ENCODE measurements at places on chromosomes 2 and 18. TPM values are rescaled to one million over a fixed set of nuclear protein-coding genes. Genes with fewer than 3 reads are reported as not detected.
A peak's percentile ranks its signal among the peaks of the same experiment; 100 is the strongest.

Gene GTF2A1L
- total RNA-seq = not detected

DNA sequence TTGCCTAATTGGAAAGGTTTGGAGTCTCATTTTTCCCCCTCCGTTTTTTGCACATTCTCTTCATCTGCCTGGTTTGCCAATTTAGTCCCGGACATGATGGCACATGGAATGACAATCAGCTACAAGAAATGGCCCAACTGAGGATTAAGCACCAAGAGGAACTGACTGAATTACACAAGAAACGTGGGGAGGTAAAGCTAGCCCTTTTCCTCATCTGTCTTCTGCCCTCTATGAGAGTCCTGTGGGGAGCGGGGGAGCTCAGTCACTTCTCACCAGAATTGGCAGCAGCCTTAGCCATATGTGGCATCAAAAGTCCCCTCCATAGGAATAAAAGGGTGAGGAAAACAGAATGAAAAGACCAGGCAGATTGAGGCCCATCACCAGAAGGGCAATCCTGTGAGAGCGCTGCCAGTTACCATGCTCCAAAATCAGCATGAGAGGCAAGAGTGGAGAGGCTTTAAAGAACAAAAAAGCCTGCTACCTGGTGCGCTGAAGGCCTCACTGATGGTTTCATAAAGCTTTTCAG, 11.6 kb downstream of the ATG16L1 start:
- peak overlapping the region; percentile 81 for H3K27ac ChIP-seq
- peaks cover 76% of the 10 kb centered on the region for H3K4me1 ChIP-seq
- no peak overlapping the region for H3K4me3 ChIP-seq
- no peaks in the 10 kb centered on the region for H3K27me3 ChIP-seq
- no peak for DNase-seq

GRCh38 chr2:172372436-172372835, 55.0 kb upstream of the ITGA6 start:
- H3K27me3 ChIP-seq = peaks cover 25% of the 10 kb centered on the region
- H3K27ac ChIP-seq = no peak overlapping the region
- DNase-seq = no peak

Gene CYP1B1
- total RNA-seq = 4.2 TPM

GRCh38 chr2:232336241-232336736, 42.3 kb upstream of the ALPP start:
- peak; percentile 35 for DNase-seq
- no peaks in the 10 kb centered on the region for H3K36me3 ChIP-seq
- no peak overlapping the region for H3K27ac ChIP-seq
- no peaks in the 10 kb centered on the region for H3K27me3 ChIP-seq

GRCh38 chr2:203346612-203347011, 18.4 kb downstream of the ABI2 start:
- peaks cover 3% of the 10 kb centered on the region for H3K36me3 ChIP-seq
- no peak for DNase-seq
- no peaks in the 10 kb centered on the region for H3K4me1 ChIP-seq
- H3K27me3 ChIP-seq = no peaks in the 10 kb centered on the region

- no peak for DNase-seq
- H3K36me3 ChIP-seq = no peaks in the 10 kb centered on the region
- no peak overlapping the region for H3K4me3 ChIP-seq
- peaks cover 9% of the 10 kb centered on the region for H3K4me1 ChIP-seq
- H3K27me3 ChIP-seq = peaks cover 3% of the 10 kb centered on the region
These were observed 141.3 kb downstream of the SEPTIN10 start for GRCh38 chr2:109472331-109472959.

DNA sequence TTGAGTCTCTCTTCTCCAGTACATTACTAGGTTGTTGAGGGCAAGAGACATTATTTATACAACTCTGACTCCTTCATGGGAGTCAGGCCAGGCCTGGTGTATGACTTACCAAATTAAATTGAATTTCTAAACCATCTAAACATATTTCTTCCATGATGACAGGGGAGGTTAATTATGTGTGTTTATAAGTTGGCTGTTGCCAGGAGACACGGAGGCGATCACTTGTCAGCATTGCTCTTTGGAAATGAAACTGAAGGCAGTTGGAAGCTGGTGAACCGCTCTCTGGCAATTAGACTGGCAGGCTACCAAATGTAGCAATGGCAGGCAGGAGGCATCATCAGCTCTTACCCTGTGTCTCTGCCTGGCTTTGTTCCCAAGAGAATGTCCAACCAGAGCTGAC, 241.4 kb downstream of the KCNS3 start:
- H3K4me1 ChIP-seq = no peaks in the 10 kb centered on the region
- DNase-seq = no peak
- H3K27ac ChIP-seq = no peak overlapping the region
- no peaks in the 10 kb centered on the region for H3K36me3 ChIP-seq

Gene MSTN
- total RNA-seq = not detected

DNA sequence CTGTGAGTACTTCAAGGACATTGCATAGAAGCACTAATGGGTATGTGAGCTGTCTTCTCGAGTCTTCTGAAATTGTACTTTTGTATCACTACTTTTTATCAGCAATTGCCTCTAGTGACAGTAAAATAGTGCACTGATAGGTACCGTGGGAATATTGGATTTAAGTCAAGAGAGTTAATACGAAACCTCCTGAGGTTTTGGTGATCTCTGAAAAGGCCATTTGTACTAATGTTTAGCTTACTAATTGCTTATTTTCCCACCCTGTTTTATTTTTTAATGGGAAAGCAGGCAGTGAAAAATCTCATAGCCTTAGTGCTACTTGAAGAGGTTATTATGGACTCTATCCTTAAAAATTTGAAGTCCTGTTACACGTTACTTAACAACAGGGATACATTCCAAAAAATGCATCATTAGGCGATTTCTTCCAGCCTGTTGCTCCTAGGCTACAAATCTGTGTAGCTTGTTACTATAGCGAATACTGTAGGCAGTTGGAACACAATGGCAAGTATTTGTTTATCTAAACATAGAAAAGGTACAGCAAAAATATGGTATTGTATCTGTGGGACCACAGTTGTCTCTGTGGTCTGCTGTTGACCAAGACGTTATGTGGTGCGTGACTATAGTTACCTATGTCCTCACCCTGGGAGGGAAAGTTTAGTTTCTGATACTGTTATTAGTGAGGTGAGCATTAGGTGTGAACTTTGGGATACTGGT, 65.9 kb downstream of the CAB39 start:
- no peak overlapping the region for H3K4me3 ChIP-seq
- H3K27me3 ChIP-seq = no peaks in the 10 kb centered on the region
- DNase-seq = no peak
- H3K4me1 ChIP-seq = peaks cover 81% of the 10 kb centered on the region
- H3K27ac ChIP-seq = peak overlapping the region; percentile 77

GRCh38 chr2:920573-920972, 30.1 kb upstream of the SNTG2 start:
- peaks cover 12% of the 10 kb centered on the region for H3K27me3 ChIP-seq
- H3K27ac ChIP-seq = no peak overlapping the region
- DNase-seq = no peak
- H3K36me3 ChIP-seq = no peaks in the 10 kb centered on the region

Gene POLR1A
- total RNA-seq = 38.2 TPM

DNA sequence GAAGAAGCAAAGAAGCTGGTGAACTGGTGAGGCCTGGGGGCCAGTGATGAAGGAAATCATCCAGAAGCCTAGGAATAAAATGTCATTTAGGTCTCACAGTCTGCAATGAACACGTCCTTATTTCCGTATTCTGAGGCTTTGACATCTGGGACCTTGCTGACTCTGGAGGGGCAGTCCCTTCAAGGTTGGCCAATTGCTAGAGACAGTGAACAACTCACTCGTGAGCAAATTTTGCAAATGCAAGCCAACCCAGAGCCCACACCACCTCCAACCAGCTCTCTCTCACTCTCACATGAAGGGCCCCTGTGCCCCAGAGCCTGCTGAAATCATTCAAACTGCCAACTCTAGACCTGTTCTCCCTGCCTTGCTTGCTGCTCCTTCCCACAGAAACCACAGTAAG, 279.1 kb upstream of the LYPD1 start:
- H3K36me3 ChIP-seq = no peaks in the 10 kb centered on the region
- H3K4me3 ChIP-seq = no peak overlapping the region
- no peaks in the 10 kb centered on the region for H3K4me1 ChIP-seq
- no peak overlapping the region for H3K27ac ChIP-seq

- peaks cover 17% of the 10 kb centered on the region for H3K4me1 ChIP-seq
- peaks cover 4% of the 10 kb centered on the region for H3K36me3 ChIP-seq
- H3K4me3 ChIP-seq = no peak overlapping the region
- no peak overlapping the region for H3K27ac ChIP-seq
These were observed 1.2 kb downstream of the PAX3 start for GRCh38 chr2:222297600-222297935.

- no peak overlapping the region for H3K4me3 ChIP-seq
- H3K4me1 ChIP-seq = no peaks in the 10 kb centered on the region
- no peak for DNase-seq
- H3K27ac ChIP-seq = no peak overlapping the region
These were observed 9.1 kb downstream of the RND3 start for GRCh38 chr2:150478200-150478974.

Gene BOLL
- not detected for total RNA-seq

DNA sequence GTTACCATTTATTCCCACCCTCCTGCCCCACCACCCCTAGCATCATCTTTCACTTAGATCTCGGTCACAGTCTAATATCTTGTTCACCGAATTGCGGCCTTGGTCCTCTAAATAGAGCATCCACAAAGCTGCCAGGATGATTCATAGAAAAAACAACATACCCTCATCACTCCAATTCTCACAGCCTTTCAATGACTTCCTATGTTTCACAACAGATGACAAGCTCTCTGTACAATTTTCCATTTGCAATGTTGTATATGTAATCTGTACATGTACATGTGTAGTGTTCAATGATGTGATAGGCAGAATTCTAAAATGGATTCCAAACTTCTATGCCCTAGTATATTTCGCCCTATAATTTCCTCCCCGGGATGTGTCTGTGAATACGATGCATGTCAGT, 675.6 kb upstream of the CELF4 start:
- no peak overlapping the region for H3K27ac ChIP-seq
- H3K4me3 ChIP-seq = no peak overlapping the region
- no peaks in the 10 kb centered on the region for H3K4me1 ChIP-seq
- no peaks in the 10 kb centered on the region for H3K27me3 ChIP-seq
- H3K36me3 ChIP-seq = no peaks in the 10 kb centered on the region
- no peak for DNase-seq

DNA sequence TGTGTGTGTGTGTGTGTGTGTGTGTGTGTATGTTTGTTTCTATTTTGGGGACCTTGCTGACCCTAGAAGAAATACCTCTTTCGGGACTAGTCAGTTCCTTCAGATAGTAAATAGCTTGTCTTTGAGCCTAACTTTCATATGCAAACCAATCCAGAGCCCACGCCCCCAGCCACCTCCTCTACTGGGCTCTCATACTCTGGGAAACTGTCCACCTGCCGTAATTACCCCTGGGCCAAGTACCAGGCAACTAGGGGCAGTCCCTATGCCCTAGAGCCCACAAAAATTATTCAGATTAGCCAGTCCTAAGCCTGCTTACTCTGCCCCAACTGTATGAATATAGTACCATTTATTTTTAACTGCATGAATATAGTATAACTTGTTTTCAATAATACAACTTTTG, 970.4 kb downstream of the EPHA4 start:
- H3K36me3 ChIP-seq = no peaks in the 10 kb centered on the region
- DNase-seq = no peak
- H3K4me1 ChIP-seq = no peaks in the 10 kb centered on the region
- no peak overlapping the region for H3K4me3 ChIP-seq
- H3K27me3 ChIP-seq = no peaks in the 10 kb centered on the region

GRCh38 chr2:33437297-33437696, 39.2 kb upstream of the RASGRP3 start:
- no peaks in the 10 kb centered on the region for H3K36me3 ChIP-seq
- H3K4me3 ChIP-seq = no peak overlapping the region
- H3K4me1 ChIP-seq = no peaks in the 10 kb centered on the region
- H3K27me3 ChIP-seq = peaks cover 32% of the 10 kb centered on the region

Gene RUFY4
- 5.1 TPM for total RNA-seq

GRCh38 chr2:147512206-147512605, 332.6 kb upstream of the ACVR2A start:
- no peaks in the 10 kb centered on the region for H3K4me1 ChIP-seq
- DNase-seq = no peak
- no peaks in the 10 kb centered on the region for H3K36me3 ChIP-seq
- H3K27me3 ChIP-seq = peaks cover 4% of the 10 kb centered on the region
- H3K27ac ChIP-seq = no peak overlapping the region

Gene FBXO41
- 31.5 TPM for total RNA-seq

DNA sequence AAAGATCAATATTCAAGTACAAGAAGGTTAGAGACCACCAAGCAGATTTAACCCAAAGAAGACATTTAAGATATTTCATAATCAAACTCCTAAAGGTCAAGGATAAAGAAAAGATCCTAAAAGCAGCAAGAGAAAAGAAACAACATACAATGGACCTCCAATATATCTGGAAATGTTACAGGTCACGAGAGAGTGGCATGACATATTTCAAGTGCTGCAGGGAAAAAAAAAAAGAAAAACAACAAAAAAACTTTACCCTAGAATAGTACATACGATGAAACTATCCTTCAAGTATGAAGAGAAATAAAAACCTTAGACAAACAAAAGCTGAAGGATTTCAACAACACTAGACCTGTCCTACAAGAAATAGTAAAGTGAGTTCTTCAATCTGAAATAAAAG, 91.5 kb upstream of the CD226 start:
- H3K4me1 ChIP-seq = no peaks in the 10 kb centered on the region
- H3K36me3 ChIP-seq = peaks cover 58% of the 10 kb centered on the region
- no peak for DNase-seq
- no peak overlapping the region for H3K27ac ChIP-seq
- no peaks in the 10 kb centered on the region for H3K27me3 ChIP-seq

DNA sequence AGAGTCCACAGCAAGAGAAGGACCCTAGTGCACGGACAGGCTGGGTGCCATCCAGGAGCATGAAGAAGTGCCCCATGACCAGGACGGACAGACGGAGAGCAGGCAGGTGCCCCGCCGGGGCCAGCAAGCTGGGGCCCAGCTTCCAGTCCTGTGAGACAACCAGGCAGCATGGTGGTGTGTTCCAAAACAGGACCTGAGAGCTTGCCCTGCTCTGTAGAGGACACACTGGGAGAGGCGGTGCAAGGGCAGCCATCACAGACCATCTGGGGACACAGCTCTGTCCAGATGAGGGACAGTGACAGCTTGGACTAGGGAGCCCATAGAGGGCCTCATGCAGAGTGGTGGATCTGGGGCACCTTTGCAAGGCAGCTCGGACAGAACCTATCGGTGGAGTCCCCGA, 279.8 kb downstream of the EIPR1 start:
- no peak overlapping the region for H3K27ac ChIP-seq
- H3K36me3 ChIP-seq = no peaks in the 10 kb centered on the region
- H3K27me3 ChIP-seq = peaks cover 9% of the 10 kb centered on the region
- H3K4me3 ChIP-seq = no peak overlapping the region

Gene FZD7
- total RNA-seq = 3.4 TPM

DNA sequence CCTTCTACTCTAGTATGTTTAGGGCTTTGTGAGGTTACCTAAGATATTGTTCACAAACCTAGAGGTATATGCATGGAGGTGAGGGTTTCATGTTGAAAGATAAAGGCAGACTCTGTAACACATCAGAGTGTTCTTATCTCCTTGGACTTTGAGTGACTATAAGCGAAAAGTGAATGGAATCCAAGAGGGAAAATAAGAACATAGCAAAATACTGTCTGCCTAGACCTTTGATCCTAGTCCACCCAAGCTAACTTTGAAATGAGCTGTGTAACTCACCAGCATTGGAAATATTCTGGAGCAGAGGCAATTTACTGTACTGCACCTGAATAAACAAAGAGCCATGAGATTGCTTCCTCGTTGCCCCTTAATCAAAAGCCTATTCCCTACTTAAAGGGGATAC, 28.2 kb upstream of the GALNT1 start:
- no peaks in the 10 kb centered on the region for H3K36me3 ChIP-seq
- H3K27me3 ChIP-seq = peaks cover 16% of the 10 kb centered on the region
- no peak for DNase-seq
- H3K27ac ChIP-seq = no peak overlapping the region

- H3K36me3 ChIP-seq = no peaks in the 10 kb centered on the region
- H3K27me3 ChIP-seq = peaks cover 62% of the 10 kb centered on the region
- H3K4me1 ChIP-seq = no peaks in the 10 kb centered on the region
- H3K4me3 ChIP-seq = no peak overlapping the region
- no peak for DNase-seq
These were observed 18.6 kb upstream of the ZNF532 start for GRCh38 chr18:58845928-58846724.

Data from activated CD8-positive, alpha-beta memory T cell treated with anti-CD3 and anti-CD28 coated beads, Interleukin-2, amount 10 ng/mL, durations not matched to agents 7 days and 5 days (primary cell).